ENCODE measurements at places on chromosomes 12 and 14.

- DNase-seq: peak; percentile 99
Measured at GRCh38 chr12:114684098-114684869, at the start of gene TBX3. Gene TBX3 (minus strand): TSS chr12:114684175. CDS start chr12:114683200, 975 bp downstream.

DNA sequence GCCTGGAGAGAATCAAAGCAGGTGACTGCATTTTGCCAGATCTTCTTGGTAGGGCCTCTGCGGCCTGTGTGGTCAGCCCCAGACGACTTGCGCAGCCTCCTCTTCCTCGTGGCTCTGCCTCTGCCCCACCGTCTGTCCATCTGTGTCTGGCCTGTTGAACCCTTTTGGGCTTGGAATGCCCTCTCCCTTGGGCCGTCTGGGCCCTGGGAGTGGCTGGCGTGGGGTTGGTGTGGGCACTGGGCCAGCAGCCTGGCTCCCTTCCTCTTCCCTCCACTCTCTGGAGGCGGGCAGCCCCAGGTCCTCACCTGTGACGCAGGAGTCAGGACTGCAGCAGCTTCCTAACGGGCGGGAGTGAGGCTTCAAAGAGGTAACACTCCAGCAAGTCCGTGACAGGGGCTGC lies 9.7 kb upstream of the CCDC197 start:
- DNase-seq: no peak

DNA sequence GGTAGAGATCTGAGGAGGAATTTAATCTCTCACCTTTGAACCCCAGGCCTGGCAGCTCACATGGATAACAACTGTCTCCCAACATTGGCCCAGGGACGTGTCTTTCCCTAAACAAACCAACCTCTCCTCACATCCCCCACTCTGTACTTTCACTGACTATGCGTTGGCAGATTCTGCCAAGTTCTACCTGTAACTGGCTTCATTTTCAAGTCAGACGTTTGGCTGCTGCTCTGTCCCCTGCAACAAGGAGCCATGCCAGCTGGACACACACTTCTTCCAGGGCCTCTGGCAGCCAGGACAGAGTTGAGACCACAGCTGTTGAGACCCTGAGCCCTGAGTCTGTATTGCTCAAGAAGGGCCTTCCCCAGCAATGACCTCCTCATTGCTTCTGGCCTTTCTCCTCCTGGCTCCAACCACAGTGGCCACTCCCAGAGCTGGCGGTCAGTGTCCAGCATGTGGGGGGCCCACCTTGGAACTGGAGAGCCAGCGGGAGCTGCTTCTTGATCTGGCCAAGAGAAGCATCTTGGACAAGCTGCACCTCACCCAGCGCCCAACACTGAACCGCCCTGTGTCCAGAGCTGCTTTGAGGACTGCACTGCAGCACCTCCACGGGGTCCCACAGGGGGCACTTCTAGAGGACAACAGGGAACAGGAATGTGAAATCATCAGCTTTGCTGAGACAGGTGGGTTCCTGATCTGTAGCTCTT lies at the start of gene INHBC:
Gene INHBC (plus strand): TSS at position 268 of the 707 bp plus-strand sequence. CDS start 103 bp downstream, at position 371.
- DNase-seq: no peak

DNA sequence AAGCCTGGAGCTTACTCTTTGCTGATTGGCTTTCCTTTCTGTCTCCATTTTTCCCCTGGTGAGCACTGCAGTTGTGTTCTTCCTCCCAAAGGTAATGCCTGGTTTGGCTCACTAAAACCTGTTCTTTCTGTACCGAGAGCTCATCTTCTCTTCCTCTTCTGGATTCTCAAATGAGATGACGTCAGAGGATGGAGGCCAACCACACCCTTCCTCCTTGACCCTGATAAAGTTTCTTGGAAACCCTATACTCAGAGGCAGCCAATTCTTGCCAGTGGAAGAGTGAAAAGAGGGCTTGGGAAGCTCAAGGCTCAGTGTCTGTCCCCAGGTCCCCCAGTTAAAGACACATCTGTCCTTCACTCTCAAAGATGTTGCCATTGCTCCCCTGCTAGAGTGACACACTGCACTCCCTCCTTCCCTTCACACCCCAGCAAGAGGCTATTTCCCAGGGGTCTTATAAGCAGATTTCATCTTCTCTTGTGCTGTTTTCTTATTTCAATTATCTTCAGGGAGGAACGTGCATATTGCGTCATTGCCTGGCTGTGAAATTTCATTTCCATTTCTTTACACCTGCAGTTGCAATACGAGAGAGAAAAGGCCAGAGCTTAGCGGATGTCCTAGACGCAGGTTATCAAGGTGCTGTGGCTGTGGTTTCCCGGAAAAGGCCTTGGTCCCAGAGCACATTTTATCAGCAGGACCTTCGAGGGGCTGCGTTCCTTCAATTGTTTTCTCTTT lies 27.3 kb downstream of the NTF3 start:
- DNase-seq: no peak

Data from HT-29 (cell line).